ENCODE measurements at places on chromosomes 1 and 21.

DNA sequence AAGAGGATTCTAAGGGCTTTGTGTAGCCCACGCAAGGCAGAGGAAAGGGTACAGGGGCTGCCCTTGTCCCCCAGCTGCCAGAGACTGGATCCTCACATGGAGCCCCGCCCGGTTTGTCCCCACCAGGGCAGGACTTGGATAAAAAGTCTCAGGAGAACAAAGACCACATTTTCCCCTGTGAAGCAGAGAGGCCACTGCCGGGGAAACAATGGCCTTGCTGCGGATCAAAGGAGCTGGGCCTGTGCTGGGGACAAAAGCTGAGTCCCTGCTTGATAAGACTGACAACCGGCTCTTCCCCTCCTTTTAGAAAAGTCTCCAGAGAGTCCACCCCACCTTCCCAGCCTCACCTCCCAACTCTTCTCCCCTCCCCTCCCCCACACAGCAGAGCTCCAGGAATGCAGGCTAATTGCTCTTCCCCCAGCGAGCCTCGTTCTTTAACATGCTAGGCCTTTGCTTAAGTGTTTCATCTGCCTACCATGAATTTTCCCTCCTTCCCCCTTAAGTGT is 142.4 kb downstream of the PLPP3 start:
- DNase-seq = no peak

GRCh38 chr21:41815652-41816582 is 49.1 kb upstream of the RIPK4 start:
- DNase-seq = no peak

DNA sequence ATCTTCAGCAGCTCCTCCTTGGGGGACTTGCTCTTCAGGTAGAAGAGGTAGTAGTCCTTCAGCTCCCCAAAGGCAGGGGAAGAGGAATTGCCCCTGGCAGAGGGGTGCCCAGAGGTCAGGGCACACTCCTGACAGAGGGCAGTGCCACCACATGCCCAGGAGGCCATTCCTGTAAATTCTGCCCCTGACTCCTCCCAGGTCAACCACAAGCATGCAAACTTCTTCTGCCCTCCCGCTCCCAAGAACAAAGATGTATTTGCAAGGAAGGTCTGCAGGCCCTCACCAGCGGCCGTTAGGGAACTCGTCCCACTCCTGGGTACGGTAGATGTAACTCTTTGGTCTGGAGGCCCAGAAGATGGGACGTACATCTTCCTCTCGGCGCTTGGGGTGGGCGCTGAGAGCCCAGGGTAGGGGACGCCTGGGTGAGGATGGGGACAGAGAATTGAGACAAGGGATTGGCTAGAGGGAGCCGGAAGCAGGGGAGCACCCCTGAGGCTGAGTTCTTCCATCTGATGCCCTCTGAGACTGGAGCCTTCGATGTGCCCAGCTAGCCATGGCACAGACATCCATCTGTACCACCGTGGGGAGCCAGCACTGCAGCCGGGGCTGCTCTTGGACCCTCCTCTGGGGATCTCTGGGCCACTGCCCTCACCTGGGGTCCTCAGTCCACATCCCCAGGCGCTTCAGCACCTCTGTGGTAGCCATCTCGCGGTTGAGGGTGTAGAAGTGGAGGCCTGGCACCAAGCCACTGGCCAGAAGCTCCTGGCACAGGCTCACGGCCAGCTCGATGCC is 11.1 kb downstream of the MTHFR start:
- no peak for DNase-seq

GRCh38 chr21:43376478-43376882 is 50.5 kb downstream of the SIK1 start:
- no peak for DNase-seq

- DNase-seq = no peak
Observed at GRCh38 chr1:76187436-76187835, 112.9 kb downstream of the ST6GALNAC3 start.

- DNase-seq = no peak
Observed at GRCh38 chr21:46069719-46070279, 28.1 kb upstream of the COL6A2 start.

- no peak for DNase-seq
Observed at GRCh38 chr1:66090859-66091457, 298.3 kb downstream of the PDE4B start.

DNA sequence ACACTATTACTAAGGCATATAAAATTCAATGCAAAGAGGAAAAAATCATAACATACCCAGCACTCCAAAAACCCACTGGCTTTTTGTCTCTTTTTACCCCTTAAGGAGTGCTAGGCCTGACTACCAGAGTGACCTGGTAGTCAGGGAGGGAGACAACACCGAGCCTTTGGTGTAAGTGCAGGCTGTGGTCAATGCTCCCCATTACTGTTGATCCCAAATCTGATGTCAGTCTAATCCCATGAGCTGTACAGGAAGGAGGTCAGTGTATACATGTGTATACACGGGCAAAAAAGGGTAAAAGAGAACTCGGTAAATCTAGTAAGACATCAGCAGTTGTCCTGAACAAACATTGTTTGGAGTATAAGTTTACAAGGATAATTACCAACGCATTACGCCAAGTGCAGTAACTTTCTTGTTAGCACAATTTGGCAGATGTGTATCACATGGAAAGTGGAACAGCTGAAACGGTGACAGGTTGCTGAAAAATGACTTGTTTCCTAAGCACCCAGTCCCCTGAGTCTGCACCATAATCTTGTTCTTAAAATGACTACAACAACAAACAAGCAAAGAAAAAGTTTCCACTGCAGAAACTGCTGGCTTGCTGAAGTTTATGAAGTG is 217.9 kb downstream of the KCNH1 start:
- no peak for DNase-seq

- DNase-seq = peak; percentile 40
Observed at GRCh38 chr1:59814901-59815825, at the start of gene HOOK1. HOOK1 (plus strand) TSS chr1:59814949; CDS start chr1:59815118, 169 bp downstream.

GRCh38 chr1:179828554-179829110 is 49.0 kb downstream of the TOR1AIP2 start:
- DNase-seq = no peak

DNA sequence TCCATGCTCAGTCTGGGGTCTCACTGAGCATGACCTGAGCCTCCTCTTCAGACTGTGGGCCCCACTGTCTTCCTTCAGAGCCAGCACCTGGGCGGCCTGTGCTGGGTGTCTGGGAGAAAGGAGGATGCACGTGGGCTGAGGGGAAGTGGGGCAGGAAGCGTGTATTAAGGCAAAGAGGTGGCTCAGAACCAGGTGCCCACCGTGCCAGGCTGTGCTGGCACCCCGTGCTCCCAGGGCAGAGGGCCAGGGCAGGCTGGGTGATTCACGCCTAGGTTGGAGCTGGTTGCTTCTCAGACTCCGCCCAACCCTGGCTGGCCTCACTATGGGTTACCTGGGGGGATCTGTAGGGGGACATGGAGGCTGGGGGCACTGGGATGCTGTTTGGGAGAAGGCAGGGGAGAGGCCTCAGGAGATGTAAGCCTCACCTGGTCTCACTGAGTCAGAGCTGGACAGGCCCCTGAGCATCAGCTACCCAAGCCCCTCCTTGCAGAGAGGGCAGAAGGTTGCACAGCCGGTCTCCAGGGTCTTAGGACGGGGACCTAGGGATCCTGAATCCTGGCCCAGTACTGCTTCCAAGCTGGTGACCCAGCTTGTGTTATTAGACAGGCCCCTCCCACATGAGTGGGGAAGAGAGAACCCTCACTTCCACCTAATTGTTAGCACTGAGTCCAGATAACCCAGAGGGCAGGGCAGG is 18.6 kb upstream of the PADI1 start:
- no peak for DNase-seq

- DNase-seq = no peak
Observed at GRCh38 chr1:155198547-155198906, 9.2 kb downstream of the THBS3 start.

DNA sequence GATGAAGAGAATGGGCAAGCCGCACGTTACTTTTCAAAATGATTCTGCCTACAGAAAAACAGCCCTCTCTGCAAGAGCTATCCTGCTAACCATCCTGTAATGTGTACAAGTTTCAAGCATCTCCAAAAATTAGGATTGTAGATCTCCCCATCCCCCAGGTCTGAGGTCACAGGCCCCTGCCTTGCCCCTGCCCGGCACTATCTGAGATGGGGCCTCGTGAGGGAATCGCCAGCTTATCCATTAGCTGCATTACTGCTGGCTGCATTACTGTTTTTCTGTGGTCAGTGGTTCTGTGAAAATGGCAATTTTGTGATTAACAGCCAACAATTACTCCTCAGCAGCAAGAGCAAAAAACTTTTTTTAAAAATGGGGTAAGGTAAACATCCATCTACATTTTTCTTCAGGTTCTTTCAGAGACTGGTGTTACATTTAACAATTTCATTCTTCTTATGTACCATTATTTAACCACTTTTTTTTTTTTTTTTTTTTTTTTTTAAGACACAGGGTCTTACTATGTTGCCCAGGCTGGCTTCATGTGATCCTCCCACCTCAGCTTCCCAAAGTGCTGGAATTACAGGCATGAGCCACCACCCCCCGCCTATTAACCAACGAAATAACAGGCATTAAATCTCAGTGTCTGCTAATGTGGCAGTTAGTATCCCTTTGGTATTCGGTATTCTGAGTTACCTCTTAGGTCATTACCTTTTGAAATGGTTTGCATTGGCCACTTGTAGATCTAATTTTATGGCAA is 83.8 kb downstream of the MRPL37 start:
- no peak for DNase-seq

GRCh38 chr1:219066631-219067349 is 106.9 kb upstream of the LYPLAL1 start:
- peak; percentile 62 for DNase-seq

DNA sequence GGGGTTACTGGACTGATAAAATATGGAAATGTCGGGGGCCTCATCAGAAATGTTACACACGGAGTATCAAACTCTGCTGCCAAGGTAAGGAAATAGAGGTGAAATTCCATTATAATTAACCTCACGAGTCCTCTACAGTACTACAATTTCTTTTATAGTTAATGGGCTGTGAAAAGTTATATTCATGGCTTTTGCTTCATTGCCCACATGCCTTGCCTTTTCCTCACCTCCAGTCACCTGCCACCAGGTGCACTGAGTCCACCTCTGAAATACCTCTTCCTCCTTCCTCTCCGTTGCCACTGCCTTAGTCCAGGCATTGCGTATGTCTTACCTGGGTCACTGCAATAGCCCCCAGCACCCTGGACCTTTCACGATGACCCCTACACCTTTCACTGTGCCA is 186.9 kb downstream of the VPS13D start:
- DNase-seq = no peak

DNA sequence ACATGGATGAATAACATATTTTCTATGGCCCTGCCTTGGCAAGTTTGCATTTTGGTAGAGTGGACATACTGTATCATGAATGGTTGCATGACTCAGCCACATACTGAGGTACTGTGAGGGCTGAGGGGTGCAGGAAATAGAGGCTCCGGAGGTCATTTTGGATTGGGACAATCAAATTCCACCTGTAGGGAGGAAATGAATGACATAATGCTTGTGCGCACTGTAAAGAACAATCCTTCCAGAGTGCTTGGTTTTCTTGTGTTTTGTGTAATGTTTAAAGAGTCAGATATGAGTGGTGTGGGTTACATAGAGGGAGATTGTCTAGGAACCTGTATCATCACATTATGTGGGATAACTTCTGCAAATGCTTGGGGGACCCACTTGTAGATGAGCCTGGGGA is 329.9 kb upstream of the PROX1 start:
- DNase-seq = no peak

DNA sequence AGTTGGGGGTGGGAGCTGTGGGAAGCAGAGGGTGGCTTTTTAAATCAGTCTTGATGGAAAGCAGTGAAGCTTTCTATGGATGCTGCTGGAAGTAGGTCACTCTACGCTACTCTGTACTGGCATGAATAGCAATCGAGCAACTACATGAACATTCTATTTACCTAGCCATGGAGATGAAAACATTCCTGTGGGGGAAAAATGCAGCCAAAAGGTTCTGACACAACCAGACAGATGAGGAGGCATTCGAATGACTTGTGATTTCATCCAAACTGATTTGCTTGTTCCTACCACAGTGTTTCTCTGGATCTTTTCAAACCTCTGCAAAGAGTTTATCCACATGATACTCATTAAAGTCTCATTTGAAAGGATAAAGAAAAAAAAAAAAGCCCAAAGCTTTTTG is 95.0 kb downstream of the ASTN1 start:
- DNase-seq = no peak

DNA sequence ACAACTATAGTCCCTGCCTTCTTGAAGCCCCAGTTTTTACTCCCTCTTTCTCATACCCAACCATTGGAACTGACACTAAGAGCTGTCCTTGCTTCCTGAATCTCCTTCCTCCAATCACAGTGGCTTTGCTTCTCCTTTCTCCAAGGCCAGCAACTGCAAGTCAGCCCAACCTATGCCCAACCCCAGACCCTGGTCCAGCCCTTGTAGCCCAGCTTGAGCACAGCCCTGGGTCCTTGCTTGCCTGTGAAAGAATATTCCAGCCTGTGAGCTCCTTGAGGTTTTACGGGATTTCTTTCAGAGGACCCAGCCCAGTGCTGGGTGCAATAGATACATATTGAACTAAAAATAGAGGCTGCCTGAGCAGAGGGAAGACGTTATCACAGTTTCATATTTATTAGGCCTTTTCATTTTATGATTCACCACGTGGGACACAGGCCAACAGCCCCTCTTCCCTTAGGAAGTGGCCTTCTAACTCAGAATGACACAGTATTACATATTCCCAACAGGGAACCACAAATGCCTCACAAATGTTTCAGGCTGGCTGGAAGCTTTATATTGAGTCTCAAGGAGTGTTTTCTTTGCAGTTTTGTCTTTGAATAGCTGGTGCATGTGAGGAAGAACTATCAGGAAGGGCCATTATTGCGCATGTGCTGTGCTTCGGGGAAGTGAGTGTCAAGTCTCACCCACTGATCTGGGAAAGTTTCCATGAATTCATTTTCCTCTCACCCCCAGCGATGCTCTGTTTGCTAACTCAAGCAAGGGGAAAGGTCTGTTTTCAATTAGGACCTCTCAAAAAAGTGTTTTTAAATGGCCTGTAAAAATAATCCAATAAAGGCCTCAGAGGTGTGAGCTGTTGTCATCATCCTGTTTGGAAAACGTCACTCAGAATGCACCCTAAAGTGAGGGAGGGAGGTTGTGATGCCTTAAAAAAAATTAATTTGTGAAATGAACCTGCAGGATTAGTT is 92.3 kb upstream of the NFIA start:
- no peak for DNase-seq

- no peak for DNase-seq
Observed at GRCh38 chr1:233912909-233913308, 8.4 kb downstream of the SLC35F3 start.

DNA sequence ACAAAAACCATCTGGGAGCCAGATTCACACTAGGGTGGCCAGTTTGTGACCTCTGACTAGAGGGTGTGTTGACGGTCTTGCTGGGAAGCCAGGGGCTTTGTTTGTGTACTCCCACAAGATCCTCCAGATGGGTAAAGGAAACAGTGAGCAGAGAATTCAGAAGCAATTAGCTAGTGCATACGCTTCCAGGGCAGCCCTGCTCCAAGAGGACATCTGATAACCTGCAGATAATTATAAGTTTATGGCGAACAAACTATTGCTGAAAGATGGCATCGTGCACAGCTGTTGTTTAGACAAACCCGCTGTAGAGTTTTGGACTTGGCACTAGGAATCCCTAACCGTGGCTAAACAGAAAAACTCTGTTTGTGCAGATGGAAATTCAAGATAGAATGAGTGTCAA is 326.4 kb downstream of the TGFB2 start:
- no peak for DNase-seq

GRCh38 chr1:113917400-113918082 is 11.6 kb upstream of the HIPK1 start:
- peak; percentile 2 for DNase-seq

- DNase-seq = peak; percentile 2
Observed at GRCh38 chr1:185917646-185918045, 183.5 kb downstream of the HMCN1 start.

Measured in SW480 (cell line).